ENCODE measurements at places on chromosomes 3 and 15. TPM values are rescaled to one million over a fixed set of nuclear protein-coding genes. Genes with fewer than 3 reads are reported as not detected.

GRCh38 chr3:108412121-108412750 lies 98.2 kb downstream of the MYH15 start:
- no peak for DNase-seq

The AMT gene
- polyA plus RNA-seq, result 9.0 TPM

The ADAMTSL3 gene
- polyA plus RNA-seq, result 0.01 TPM

DNA sequence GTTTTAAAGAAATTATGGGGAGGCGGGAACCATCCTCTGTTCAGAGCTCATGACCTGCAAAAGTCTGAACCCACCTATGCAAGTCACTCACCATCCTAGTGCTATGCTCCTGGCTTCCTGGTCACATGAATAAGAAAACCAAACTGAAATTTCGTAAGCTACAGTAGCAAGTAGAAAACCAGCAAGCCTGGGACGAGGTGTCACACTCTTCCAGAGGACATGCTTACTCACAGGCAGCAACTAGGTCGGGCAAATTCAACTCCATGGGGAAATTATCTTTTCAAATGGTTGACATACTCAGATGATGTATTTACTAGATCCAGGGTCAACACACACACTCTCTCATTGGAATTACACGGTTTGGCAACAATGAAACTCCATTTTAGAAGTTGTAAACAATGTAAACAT lies 31.3 kb downstream of the LDHAL6B start:
- DNase-seq, result no peak

DNA sequence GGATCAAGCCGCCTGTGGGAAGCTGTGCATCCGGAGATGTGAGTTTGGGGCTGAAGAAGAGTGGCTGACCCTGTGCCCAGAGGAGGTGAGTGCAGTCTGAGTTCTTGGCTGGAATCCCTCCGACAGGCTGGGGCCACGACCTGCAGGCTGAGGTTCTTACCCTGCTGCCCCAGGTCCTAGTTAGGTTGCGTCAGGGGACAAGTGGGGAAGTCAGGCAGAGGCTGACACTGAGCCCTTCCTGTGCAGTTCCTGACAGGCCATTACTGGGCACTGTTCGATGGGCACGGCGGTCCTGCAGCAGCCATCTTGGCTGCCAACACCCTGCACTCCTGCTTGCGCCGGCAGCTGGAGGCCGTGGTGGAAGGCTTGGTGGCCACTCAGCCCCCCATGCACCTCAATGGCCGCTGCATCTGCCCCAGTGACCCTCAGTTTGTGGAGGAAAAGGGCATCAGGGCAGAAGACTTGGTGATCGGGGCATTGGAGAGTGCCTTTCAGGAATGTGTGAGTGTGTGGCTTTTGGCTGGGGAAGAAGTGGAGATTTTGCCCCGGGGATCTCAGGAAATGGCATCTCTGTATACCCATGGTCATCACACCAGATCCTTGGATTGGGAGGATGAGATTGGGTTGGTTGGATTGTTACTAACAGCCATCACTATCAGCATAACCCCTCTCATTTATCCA lies 1.3 kb downstream of the PPM1M start:
- no peak for DNase-seq

- DNase-seq, result no peak
These were observed 9.9 kb downstream of the THSD4 start for GRCh38 chr15:71124937-71125790.

DNA sequence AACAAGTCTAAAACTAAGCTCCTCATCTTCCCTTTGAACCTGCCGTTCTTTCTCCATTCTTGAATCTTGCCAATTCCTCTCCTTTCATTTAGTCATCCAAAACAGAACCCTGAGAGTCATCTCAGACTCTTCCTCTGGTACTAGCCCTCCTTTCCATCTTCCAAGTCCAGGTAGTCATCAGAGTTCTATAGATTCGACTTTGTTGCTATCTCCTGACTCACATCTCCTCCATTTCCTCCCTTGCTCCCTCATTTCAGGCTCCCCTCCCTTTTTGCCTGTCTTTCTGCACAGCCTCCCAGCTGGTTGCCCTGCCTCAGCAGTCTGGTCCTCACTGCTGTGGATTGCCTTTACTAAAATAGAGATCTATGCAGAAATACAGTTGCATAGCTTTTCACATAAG lies 4.7 kb downstream of the ATG7 start:
- DNase-seq, result no peak

DNA sequence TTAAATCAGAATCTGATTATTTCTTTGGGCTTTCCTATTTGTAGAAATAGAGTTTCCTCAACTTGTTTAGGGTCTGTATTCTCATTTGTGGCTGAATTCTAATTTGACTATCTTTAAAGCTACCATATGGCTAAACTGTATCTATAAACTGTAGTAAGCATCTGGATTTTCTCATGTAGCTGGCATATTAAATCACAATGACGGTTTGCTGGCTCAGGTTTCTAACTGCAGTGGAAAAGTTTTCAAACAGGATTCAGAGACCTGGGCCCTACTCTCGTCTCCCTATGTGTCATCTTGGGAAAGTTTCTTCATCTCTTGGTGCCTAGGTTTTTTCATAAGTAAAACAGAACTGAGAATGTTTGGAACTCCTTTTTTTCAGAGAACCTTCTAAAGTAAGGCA lies 68.3 kb downstream of the GALK2 start:
- no peak for DNase-seq

DNA sequence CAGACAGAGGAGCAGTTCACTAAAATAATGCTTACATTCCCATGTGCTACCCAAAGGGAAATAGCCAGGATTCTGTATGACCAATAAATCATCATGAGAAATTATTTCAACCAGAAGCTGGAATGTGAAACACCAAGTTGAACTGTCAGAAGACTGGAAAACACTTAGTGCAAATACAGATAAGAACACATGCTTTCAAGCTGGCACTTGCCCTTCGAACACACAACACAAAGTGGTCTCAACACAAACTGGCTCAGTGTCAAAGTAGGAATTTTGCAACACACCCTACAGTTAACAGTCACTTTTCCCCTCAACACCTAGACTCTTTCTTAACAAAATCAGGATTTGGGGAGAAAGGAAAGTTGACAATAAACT lies 1.3 kb downstream of the FSD2 start:
- DNase-seq, result peak; percentile 44

The SNTN gene
- not detected for polyA plus RNA-seq

The ITIH1 gene
- not detected for polyA plus RNA-seq

- DNase-seq, result no peak
These were observed 482 bp upstream of the OGG1 start for GRCh38 chr3:9749296-9749644.

- DNase-seq, result no peak
These were observed 5.8 kb upstream of the ATP11B start for GRCh38 chr3:182787302-182788036.

DNA sequence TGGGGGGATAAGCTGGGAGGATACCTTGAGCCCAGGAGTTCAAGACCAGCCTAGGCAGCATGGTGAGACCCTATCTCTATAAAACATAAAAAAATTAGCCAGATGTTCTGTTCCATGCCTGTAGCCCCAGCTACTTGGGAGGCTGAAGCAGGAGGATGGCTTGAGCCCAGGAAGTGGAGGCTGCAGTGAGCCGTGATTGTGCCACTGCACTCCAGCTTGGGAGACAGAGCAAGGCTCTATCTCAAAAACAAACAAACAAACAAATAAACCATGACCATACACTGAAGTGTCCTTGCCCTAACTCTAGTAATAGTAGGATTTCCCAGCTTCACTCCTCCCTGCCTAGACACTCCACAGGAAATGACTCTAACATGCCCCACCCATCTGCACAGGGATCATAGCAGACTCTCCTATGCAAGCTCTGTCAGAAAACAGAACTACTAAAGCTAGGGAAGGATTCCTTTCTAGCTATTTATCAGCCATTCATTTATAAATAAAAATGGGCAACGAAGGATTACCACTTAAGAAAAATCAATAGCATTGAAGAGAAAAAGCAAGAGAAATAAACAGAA lies 4.6 kb downstream of the ERICH6 start:
- DNase-seq, result no peak

DNA sequence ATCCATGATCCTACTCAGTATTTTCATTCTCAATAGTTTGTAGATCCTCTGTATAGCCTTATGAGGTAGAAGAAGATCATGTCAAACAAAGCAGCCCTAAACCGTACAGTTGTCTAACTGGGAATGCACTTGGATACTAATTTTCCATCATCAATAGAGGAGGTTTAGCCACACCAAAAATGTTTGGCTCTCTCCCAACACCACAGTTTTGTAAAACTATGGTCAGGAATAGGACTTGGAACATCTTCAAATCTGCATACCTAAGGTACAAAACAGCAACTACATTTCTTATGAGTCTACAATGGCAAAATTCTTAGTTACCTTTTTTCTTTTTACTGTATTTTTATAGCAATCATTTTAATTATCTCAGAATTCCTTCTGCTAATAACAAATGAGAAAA lies 1001.6 kb downstream of the ROBO2 start:
- DNase-seq, result no peak

The RBP2 gene
- not detected for polyA plus RNA-seq

DNA sequence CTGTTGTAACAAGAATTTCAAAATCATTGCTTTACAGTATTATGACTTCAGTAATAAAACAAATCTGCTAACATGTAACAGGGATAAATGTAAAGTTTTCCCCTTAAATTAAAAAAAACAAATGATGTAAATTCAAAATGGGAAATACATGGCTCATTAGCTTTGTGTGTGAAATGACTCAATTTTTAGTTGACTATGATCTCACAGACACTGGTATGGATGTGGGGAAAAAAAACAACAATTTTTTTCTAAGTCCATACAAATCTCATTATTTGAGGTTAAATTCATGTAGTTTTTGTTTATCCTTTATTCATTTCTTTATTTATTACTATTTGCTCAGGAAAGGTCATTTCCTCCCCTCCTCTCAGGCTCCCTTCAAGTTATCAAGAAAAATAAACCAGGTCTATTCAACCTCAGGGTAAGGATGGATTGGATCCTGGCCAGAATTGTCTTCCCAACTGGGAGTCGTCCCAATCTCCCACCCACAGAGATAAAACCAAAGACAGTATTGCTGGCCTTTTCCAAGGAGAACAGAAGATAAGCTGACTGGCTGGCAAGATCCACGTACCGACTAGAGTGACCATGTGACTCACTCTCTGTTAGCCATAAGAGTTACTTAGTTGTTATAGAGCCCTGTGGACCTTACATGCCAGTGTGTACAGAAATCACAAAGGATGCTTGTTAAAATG lies 373.3 kb downstream of the GAP43 start:
- DNase-seq, result no peak

DNA sequence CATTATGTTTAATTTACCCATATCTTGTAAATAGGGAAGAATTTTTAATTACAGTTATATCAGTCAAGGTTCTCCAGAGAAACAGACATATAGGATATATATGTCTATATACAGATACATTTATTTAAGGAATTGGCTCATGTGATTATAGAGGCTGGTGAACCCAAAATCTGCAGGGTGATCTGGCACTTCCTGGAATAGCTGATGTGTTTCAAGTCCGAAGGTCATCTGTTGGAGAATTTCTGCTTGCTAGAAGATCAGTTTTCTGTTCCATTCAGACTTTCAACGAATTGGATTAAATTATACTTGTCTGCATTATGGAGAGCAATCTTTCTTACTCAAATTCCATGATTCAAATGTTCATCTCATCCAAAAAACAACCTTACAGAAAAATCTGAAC lies 694.6 kb upstream of the DPPA4 start:
- DNase-seq, result no peak

The NRROS gene
- 0.05 TPM for polyA plus RNA-seq

The CELSR3 gene
- 0.25 TPM for polyA plus RNA-seq

Measured in keratinocyte (primary cell).